ENCODE measurements at places on chromosomes 2 and 18.

GRCh38 chr2:166651080-166651675, 157.1 kb upstream of the SCN7A start:
- no peak for DNase-seq

GRCh38 chr2:123695426-123695825, 329.7 kb upstream of the CNTNAP5 start:
- no peak for DNase-seq

DNA sequence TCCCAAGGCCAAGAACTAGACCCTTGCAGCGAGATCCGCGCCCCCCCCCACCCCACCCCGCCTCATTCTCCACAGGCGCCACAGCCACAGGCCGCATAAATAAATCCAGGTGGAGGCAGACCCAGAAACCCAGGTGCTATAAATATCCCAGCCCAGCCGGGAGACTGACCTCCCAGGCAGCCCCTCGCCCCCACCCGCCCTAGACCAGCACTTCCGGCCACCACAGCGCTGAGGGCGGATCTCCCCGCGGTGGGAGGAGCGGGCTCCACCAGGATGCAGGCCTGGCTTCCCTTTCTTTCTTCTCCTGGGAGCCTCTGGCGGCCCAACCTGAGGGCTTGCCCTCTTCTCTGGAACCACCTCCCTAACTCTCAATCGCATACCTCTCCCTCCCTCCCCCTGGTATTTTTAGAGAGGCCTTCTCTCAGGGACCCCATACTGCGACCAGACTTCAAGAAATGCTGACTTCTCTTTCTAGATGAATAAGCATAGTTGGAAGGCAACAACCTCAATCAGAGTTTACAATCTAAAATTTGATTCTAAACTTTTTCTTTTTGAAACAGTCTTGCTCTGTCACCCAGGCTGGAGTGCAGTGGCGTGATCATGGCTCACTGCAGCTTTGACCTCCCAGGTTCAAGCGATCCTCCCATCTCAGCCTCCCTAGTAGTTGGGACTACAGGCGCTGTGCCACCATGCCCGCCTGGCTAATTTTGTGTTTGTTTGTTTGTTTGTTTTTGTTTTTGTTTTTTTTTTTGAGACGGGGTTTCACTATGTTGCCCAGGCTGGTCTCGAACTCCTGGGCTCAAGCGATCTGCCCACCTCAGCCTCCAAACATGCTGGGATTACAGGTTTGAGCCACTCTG, 55.0 kb downstream of the PKDCC start:
- no peak for DNase-seq

GRCh38 chr2:202038471-202039277, 5.0 kb downstream of the FZD7 start:
- DNase-seq, result no peak

- no peak for DNase-seq
Observed at GRCh38 chr18:57767259-57768050, 35.7 kb downstream of the ATP8B1 start.

DNA sequence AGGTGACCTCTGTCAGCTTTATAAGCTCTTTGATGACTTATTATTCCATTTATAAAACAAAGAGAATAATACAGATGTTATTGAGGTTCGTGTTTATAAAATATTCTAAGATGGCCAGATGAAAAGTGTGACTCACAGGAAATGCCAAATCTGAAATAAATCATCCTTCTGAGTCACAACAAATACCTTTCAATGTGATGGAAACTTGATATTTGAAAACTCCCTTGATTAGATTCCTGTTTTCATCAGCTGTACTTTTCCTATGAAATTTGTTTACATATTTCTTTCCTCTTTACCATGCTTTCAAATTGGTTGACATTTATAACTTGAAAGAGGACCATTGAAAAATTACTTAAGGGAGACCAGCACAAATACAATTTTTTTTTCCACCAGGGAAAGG, 30.6 kb upstream of the PPP1R1C start:
- DNase-seq, result no peak

DNA sequence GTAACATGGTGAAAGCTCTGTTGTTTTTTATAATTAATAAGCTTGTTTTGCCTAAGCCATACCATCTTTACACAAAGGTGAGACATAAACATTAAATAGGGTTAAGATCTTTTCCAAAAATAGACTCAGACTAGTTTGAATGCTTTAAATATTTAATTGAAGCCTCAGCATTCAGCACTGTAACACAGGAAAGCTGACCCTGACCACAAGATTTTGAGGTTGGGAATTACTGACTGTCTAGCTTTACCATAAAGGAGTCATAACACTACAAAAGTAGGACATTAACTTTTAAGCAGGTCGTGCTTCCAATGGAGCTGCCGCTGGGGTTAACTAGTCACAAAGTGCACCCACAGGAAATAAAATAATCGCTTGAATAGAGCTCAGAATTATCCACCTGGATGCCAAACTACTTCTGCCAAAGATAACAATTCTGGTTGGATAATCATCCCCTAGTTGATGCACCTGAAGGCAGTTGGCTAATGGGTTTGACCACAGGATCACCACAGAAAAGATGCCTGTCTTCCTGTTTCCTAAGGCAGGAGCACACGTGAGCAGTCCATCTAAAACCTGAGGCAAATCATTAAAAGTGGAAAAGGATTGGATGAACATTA, 106.2 kb downstream of the COBLL1 start:
- no peak for DNase-seq

GRCh38 chr2:239824866-239825704, 200.1 kb downstream of the NDUFA10 start:
- no peak for DNase-seq

Measured in stimulated activated CD4-positive, alpha-beta T cell treated with anti-CD3 and anti-CD28 coated beads, Interleukin-1b, Interleukin-23, amount 100 ng/mL, for 1 hour (primary cell).